ENCODE measurements at places on chromosomes 2 and 18.

DNA sequence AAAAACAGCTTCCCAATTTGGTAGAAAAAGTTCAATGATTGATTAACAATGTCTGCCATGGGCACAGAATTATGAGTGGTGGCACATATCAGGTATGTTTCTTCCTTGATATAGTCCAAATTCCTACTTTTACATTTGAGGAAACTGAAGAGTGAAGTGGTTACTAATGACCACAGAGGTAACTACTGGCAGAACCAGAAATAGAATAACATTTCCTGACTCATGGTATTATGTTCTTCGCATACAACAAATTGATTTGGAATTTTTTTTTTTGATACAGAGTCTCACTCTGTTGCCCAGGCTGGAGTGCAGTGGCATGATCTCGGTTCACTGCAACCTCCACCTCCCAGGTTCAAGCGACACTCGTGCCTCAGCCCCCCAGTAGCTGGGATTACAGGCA is 6.0 kb upstream of the NFE2L2 start:
- no peak for DNase-seq

DNA sequence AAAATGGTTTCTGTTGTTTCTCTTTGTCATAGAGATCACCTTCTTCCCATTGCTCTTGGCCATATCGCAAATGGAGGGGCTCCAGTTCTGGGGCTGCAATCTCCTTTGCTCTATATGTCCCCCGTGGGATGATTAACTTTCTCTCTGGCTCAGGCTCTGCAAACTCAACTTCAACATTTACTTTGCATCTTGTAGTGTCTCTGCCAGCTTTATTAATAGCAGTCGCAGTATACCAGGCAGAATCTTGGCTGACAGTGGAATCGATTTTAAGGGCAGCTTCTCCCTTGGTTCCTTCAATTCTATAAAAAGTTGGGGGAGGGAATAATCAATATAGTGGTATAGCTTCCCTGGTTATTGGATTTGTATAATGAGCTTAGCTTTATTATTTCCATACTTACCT is 30.5 kb downstream of the TTN start:
- no peak for DNase-seq

GRCh38 chr2:216857131-216857550 is 2.7 kb downstream of the TNP1 start:
- no peak for DNase-seq

- no peak for DNase-seq
Measured at GRCh38 chr18:70421471-70422390, 132.9 kb downstream of the SOCS6 start.

DNA sequence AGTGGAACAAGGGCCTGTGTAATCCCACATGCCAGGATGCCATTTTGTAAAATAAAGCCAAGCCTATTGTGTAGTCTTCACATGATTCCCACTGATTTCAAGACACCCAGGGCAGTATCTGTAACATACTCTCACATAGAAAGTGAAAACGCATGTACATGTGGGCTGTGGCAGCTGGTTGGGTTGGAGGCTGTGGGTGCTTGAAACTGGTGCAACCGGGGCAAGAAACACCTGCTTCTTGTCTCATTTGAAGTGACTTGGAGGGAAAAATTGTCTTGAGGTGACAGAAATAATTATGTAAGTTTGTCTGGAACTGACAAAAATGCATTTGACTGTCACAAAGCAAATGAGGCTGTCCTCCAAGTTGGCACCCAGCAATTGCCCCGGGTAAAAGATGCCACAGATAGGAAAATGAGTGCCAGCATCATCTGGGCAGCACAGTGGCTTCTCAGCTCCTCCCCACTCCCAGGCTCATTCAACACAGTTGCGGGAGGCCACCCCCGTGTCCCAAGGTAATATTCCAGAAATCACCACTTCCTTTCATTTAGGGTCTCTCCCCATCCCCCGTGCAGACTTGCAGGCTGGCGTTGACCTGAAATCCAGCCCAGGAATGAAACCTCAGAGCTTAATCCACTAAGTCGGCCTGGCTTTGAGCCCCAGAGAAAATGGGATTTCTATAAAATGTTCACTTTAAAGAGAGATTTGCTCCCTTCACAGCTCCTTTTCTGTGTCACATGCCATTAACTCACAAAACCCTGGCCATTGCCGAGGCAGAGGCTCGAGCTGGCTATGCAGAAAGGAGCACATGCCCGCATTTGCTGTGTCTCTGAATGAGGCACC is 293.9 kb upstream of the PARD3B start:
- DNase-seq, result peak; percentile 13

DNA sequence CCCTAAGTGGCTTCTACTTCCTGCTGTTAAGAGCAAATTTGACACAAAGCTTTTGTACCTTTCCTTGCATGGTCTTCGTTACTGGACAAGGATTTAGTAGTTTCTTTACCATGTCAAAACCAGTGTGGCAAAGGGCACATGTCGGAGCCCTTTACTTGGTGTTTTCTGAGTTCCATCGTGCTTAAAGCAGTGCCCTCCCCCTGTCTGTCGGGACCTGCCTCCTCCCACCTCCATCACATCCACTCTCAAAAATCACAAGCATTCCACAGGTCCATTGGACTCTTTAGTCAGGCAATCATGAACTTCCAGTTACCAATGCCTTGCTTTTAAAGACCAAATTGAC is 763 bp downstream of the CCDC141 start:
- DNase-seq, result no peak

DNA sequence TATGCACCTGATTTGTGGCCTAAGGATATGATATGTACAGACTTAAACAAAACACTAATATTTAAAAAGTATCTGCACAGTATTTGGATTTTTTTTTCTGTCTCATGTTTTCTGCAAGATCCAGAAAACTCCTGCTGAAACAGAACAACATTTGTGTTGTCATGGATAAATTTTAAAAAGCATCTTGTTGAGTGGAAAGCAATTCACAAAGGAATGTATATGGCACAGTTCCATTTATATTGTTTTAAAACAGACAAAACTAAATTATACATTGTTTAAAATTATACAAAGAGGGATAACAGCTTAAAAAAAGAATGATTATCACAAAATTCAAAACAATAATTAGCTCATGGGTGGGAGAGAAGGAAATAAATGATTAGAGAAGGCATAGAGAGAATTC is 193.5 kb downstream of the PPP1R1C start:
- no peak for DNase-seq

DNA sequence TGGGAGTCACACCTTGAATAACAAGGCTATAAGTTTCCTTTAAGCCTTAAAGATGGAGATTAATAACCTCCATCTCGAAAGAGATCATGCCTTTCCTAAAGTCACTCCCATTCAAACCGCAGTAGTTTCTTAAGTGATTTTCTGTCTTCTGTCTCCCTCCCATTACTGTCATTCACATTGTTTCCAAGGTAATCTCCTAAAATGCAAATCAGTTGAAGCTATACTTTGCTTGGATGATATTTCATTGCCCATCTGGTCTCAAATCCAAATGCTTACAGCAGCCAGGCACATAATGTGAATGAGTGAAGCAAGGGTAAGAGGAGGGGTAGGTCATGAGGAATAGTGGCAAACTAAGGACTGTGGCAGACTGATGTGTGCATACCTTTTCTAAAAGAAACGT is 116.4 kb downstream of the CCDC141 start:
- DNase-seq, result no peak

- DNase-seq, result no peak
Measured at GRCh38 chr2:126736133-126736874, 80.3 kb downstream of the GYPC start.

DNA sequence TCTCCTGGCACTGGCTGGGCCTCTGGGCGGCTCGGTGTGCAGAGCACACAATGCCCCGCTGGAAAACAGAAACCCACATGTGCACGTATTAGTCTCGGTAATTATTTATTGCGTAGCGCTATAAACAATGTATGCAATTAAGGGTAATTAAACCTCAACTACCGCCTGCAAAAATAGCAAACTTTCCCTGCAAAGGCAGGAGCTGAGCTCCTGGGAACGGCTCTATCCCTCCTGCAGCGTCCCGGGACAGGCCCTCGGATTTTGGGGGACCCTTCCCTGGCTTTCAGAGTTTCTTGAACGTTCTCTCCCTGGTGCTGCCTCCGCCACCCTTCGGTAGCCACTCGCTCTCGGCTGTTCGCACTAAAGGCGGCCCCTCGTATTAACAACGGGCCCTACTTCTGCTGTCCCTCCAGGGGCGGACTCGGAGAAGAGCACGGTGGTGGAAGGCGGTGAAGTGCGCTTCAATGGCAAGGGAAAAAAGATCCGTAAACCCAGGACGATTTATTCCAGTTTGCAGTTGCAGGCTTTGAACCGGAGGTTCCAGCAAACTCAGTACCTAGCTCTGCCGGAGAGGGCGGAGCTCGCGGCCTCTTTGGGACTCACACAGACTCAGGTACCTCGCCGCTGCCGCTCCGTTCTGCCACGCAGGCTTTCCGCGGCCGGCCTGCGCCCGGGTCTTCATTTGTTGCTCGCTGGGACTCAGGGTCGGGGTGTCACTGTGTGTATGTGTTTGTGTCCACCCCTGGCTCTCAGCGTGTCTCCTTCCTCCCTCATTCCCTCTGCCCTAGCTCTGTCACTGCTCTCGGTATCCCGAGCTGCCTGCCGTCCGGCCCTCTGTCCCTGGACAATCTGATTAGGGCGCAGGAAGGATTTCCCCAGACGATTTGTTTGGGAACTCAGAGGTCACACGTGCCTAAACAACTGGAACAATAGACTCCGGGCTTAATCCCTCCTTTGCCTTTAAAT is 1.2 kb downstream of the DLX1 start:
- DNase-seq, result peak; percentile 64

DNA sequence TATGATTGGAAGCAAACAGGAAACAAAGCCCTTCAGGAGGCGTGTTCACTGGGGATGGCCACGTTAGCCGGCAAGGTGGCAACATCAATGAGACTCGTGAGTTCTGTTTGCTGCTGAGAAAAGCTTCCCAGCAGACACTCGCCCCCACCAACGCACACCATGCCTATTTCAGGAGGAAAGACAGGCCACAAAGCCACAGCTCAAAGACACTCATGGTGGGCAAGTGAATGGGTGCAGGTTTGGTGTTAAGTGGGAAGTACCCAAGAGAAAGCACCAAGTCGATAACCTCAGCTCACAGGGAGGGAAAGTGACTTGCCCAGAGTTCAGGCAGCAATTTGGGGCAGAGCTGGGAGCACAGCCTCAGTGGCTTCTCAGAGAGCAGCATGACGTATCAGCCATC is 10.5 kb upstream of the MTERF4 start:
- no peak for DNase-seq

- no peak for DNase-seq
Measured at GRCh38 chr2:174585657-174586252, 11.8 kb downstream of the WIPF1 start.

DNA sequence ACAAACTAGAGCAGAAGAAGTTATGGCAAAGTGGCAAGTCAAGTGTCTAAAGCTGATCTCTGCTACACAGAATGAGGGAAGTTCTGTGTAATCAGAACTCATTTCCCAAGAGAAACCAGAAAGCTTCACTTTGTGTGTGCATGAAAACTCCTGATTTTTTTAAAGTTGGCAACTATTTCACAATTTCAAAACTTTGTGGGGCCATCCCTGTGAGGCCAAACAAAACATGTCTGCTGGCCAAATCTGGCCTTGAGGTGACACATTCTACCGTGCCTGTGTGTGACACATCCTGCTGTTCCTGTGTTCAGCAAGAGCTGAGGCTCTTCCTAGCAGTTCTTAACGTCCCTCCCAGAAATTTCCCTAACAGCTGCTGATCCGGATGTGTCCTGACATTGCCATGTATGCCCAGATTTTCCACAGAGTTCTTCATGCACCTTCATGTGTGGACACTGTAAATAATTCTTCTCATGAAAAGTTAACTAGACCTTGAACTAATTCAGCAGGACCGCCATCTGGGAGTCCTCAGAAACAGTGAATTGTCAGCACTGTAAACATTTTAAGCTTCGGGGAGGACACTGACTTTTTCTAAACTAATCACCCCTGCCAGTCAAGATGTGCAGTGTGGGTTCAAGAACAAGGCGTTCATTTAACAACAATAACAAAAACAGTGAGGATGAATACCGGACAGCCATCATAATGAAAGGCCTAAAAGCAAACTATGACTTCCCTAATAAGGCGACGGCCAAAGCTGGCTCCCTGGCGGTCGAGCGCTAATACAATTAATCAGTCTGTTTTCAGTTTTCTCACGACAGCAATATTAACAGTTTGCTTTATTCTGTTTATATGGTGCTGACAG is 99.0 kb downstream of the PLEKHM3 start:
- DNase-seq, result no peak

- no peak for DNase-seq
Measured at GRCh38 chr2:40321822-40322221, 130.1 kb downstream of the SLC8A1 start.

- no peak for DNase-seq
Measured at GRCh38 chr2:50620783-50621182, 411.1 kb downstream of the NRXN1 start.

- DNase-seq, result no peak
Measured at GRCh38 chr2:136238286-136239078, 120.5 kb upstream of the CXCR4 start.

DNA sequence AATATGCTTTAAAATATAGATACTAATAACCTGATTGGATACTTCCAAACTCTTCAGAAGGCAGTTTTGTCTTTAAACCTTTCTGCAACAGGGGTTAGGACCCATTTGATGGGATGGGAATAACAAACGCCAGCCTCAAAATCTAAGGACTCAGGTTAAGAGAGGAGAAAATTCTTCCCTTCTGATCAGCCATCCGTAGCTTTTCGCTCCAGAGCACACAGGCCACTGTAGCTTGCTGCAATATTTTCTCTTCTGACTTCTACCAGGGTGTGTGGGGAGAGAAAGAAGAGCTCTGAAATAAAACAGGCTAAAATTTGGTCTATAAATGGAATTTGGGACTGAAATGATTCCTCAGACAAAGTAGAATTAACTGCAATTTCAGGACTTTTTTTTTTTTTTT is 95.1 kb downstream of the ALPK2 start:
- DNase-seq, result no peak

GRCh38 chr2:86319700-86320580 is 17.5 kb downstream of the REEP1 start:
- no peak for DNase-seq

GRCh38 chr2:12051831-12052230 is 305.4 kb downstream of the LPIN1 start:
- no peak for DNase-seq

- no peak for DNase-seq
Measured at GRCh38 chr18:49597157-49597931, 35.5 kb downstream of the LIPG start.

DNA sequence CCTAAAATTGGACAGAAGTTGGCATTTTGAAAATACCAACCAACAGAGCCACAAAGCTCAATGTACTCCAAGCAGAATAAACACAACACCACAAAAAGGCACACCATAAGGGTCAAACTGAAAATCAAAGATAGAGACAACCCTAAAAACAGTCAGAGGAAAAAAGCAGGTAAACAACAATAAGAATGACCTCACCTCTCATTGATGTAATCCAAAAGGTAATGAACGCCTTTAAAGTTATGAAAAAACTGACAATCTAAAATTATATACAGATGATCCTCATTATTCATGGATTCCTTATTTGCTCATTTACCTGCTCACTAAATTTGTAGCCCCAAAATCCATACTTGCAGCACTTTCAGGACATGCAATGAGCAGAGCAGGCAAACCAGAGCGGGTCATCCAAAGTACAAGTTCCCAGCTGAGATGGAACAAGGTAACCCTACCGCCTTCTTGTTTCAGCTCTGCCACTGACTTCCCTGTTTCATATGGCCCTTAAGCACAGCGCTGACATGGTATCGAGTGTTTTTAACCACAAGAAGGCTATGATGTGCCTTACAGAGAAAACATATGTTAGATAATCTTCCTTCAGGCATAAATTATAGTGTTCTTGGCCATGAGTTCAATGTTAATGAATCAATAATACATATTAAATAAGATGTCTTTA is 17.0 kb downstream of the RTN4 start:
- DNase-seq, result no peak
